ENCODE measurements at places on chromosomes 11 and 22.

DNA sequence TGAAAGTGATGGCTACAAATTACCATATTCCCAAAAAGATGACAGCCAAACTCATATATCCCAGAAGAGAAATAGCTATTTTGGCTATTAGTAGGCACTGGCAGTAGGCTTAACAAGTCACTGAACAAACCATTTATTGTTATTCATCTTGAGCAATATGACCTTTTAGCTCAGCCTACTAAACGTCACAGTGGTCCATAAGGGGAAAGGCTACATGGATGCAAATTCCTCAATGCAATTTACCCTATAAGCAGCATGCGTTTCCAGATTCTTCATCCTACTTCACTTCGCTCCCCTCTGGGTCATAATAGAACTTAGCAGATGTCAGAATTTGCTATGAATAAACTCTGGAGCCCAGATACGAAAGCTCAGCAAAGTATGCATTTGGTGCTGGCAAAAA, 114.0 kb downstream of the SIK3 start:
- DNase-seq, result peak; percentile 27

DNA sequence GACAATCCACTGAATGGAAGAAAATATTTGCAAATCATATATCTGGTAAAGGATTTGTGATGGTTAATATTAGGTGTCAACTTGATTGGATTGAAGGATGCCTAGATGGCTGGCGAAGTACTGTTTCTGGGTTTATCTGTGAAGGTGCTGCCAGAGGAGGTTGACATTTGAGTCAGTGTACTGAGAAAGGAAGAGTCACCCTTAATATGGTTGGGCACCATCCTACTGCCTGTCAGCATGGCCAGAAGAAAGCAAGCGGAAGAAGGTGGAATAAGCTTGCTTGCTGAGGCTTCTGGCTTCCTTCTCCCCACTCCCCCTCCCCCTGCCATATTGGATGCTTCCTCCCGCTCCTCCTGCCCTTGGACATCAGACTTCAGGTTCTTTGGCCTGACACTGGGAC, 101.9 kb downstream of the GAB2 start:
- no peak for DNase-seq

- DNase-seq, result no peak
Observed at GRCh38 chr11:104005234-104005855, 31.1 kb upstream of the DDI1 start.

DNA sequence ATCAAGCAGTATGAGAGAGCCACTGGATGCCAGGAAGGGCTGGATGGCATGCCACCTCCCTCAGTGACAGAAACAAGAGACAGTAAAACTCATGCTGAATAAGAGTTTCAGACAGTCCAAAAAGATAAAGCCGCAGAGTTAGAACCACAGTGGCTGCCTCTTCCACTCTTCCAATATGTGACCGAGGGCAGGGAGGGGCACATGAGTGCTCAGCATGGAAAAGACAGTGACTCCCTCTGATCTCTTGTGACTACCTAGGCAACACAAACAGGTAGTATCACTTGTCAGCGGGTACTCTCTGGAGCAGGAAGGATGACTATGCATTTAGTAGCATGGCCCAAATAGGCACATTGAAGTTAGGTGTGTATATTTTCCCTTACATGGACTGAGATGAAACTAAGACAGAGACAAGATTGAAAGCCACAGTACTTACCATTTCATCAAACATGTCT, 295.4 kb downstream of the CADM1 start:
- no peak for DNase-seq

- DNase-seq, result no peak
Observed at GRCh38 chr11:116640641-116641402, 132.0 kb downstream of the BUD13 start.

DNA sequence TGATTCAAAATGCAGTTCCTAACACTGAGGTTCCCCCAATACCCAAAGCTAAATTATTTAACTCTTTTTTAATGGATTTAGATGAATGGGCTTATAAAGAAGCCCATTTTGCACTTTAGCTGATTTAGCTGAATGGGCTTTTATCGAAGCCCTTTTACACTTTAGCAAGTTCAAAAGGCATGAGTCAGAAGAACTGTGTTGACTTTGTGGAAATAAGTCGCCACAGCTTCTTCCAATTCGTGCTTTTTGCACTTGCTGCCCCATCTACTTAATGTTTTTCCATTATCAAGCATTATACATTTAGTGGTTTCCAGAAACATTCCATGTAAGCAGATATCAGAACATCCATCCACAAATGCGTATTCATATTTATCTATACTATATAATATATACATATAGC, 20.5 kb upstream of the GRIA4 start:
- no peak for DNase-seq

- DNase-seq, result no peak
Observed at GRCh38 chr11:84965484-84965883, 661.7 kb downstream of the DLG2 start.

- DNase-seq, result no peak
Observed at GRCh38 chr11:91373497-91373896, 851.1 kb upstream of the FAT3 start.

GRCh38 chr11:29305456-29306232, 711.2 kb downstream of the KCNA4 start:
- peak; percentile 51 for DNase-seq

DNA sequence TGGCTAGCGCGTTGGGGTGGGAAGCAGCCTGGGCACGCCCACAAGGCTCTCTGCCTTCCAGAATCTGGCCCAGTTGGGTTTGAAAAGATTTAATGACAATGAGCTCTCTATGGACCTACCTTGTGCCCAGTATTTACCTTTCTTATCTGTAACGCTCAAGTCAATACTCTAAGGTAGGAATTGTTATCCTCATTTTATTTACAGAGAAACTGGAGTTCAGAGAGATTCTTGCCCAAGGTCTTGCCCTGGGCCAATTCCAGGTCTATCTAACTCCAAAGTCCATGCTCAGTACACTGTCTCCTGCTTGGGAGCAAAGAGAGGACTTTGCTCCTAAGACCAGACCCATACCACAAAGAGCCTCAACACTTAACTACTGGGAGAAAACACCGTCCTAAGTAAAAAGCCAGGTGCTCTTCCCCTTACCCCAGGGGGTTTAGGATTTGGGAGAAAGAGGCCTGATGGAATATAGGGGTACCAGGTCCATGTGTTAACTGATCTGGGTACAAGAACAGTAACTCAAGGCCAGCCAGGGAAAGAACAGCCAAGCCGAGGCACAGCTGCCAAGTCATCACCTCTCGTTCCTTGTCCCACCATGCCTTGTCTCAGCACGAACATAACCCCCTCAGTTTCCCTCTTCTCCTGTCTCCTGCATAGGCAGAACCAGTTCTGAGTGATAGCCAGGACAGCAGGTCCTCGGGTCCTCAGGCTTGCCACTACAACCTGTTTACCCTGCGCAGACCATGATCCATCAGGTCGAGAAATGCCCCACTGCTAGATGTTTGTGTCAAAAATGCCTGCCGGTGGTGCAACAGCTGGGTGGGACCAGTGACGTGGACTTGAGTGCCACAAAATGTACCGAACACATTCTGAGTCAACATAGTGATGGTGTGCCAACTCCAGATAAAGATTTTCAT, 14.6 kb downstream of the APOA4 start:
- DNase-seq, result no peak

DNA sequence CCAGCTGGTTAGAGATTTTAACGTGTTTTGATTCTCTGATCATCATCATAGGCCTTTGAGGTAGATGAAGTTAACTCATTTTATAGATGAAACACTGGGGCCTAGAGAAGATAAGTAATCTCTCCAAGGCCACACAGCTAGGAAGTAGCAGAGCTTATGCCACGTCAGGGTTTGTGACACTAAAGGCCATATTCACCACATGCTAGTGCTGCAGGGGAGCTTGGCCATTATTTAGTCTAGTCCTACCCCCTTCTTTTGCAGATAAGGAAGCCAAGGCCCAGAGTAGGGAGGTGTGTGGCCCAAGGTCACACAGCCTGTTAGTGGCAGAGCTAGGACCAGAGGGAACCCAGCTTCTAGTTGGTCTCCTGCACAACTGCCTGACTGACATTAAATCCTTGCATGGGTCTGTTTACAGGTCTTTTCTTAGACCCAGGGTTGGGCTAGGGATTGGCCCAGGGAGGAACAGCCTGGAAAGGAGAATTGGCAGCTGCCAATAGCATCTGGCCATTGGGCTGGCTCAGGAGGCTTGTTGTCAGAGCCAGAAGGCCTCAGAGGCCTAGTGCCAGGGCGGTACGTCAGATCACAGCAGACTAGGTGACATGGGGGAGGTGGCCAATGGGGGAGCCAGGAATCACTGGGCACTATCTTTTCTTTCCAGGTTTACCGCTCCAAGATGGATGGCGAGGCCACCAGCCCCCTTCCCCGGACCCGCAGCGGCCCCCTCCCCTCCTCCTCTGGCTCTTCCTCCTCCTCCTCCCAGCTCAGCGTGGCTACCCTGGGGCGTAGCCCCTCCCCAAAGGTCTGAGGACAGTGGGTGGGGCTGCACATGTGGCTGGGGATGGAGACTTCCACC, 36.0 kb downstream of the PHLDB1 start:
- DNase-seq, result no peak

DNA sequence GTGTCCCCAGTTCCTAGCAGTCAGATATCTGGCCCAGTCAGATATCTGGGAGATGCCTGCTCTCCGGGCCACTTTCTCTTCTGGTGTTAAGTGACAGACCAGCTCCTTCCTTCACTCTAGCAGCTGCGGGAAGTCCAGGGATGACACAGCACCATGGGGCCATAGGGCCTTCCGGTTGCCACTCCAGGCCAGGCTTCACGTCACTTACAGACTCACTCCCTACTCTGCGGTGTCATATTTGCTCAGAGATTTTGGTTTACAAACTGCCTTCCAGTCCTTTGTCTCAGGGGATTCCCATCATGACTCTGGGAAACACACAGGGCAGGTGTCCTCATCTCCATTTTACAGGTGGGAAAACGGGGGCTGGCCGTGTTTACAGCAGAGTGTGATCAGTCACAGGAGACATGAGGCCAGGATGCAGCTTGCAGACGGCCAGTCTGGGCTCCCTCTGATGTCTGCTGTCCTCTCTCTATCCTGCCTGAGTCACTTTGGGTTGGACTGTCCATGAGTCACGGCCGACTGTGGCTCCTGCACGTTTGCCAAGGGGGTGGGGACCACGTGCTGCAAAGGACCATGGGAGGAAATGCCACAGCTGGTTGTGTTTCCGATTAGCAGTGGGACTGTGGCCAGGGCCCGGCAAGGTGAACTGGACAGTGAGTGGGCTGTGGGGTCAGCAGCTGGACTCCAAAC, 8.2 kb upstream of the TBC1D22A start:
- peak; percentile 76 for DNase-seq

- DNase-seq, result no peak
Observed at GRCh38 chr11:613369-613968, 2.3 kb downstream of the IRF7 start.

- no peak for DNase-seq
Observed at GRCh38 chr11:47415091-47415854, 6.9 kb downstream of the SLC39A13 start.

Measured in MV-4-11 (cell line).